ENCODE measurements at places on chromosomes 2 and 18.

DNA sequence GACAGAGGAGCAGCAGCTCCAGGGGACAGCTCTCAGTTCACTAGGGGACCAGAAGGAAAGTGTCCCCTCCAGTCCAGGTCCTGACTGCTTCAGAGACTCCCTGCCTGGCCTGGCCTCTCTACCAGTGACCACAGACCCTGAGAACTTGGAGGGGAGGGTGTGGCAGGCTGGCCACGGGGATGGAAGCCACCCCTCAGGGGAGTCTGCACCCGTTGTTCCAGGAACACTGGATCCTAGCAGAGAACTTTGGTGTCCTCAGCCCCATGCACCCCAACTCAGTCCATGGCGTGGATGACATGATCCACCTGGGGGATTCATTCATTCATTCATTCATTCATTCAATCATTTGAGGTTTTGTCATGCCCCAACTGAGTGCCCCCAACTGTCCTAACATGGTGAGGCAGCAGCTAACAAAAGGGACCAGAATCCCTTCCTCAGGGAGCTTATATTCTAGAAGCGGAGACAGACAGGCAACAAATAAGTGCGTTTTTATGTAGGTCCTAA is 31.9 kb downstream of the MYO7B start:
- no peak for DNase-seq

DNA sequence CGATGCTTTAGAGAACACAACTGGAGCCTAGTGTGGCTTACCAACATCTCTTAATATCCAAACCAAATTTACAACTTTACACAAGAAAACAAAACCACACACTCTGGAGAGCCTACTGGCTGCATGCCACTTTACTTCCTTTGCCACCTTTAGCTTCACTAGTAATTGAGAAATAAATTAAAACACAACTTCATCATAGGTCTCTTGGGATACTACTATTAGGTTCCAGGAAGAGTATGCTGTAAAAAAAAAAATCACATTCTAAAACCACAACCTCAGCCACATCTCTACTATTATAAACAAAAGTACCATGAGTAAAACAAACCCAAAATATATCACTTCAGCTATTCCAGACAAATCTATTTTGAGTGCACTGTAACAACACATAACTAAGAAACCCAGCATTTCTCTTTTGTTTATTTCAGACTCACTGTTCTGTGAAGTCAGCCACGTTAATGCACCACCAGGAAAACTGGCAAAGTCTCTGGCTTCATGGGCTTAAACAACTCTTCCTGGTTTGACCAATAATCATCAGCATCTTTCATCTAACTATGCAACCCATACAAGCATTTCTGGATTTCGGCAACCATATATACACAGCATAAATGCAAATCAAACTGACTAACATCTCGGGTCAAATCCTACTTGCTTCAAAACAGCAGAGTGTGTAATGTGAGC is 59.1 kb downstream of the REV1 start:
- no peak for DNase-seq

- DNase-seq: no peak
These were observed 223.1 kb upstream of the PARD3B start for GRCh38 chr2:204321910-204322751.

DNA sequence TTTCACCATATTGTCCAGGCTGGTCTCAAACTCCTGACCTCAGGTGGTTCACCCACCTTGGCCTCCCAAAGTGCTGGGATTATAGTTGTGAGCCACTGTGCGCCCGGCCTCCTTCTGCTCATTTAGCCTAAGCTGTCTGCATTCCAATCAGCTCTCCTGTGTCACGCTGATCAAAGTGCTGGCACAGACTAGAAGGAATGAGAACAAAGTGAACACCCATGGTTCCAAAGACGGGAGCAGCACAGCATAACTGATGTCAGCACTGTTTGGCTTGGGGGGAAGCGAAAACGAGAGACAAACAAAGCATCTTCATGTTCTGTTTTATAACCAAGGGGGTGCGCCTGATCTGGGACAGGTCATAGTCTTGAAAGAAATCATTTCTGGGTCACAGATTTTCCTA is 43.3 kb downstream of the DIPK1C start:
- DNase-seq: no peak

- no peak for DNase-seq
These were observed 825 bp downstream of the THUMPD2 start for GRCh38 chr2:39778233-39778632.

- DNase-seq: no peak
These were observed 19.9 kb upstream of the ENOSF1 start for GRCh38 chr18:732371-732770.

DNA sequence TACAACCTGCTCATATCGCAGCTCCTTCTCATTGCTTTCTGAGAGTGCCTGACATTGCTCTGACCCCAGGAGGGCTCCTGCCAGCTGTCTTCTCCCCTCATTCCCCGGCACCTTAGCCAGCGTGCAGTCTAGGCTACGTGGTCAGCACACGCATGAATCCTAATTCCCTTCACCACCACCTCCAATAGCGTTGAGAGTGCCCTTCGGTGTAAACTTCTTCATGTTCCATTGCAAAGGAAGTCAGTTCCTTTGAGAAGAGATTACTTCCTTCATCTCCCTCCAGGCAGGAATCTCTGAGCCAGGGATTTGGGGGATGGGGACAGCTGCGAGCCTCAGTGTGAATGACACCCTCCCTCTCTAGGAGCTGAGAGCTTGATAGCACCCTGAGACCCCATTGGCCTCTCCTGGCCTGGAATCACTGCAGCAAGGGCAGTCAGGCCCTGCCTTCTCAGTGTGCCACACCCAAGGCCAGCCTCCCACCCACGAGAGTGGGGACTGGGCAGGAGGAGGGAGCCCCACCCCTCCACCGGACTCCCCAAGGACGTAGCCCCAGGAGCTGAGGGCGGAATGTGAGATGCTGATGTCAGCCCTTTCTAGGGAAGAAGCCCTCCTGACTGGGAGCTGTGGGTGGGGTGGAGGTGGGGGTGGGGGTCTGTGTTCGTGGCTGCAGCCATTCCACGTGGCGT is 53.4 kb downstream of the SLC66A2 start:
- DNase-seq: no peak
